ENCODE measurements at places on chromosomes 3 and 15.

GRCh38 chr3:120469440-120469839 lies 18.6 kb upstream of the FSTL1 start:
- DNase-seq: no peak

DNA sequence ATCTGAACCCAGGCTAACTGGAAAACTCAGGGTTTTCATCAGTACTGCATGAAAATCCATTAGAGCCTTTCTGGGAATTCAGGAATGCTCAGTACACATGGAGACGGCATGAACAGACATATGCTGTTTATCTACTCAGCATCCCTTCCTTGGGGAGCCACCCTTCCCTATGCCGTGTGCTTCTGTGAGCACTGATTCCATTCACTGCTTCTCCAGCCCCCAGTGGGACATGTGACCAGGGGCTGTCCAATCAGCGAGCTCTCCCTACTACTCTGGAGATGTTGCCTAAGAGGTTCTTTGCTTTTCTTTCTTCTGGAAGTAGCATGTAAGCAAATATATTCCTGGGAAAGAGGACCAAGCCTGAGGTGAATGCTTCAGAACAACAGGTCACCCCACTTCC lies 5.6 kb upstream of the PCOLCE2 start:
- no peak for DNase-seq

DNA sequence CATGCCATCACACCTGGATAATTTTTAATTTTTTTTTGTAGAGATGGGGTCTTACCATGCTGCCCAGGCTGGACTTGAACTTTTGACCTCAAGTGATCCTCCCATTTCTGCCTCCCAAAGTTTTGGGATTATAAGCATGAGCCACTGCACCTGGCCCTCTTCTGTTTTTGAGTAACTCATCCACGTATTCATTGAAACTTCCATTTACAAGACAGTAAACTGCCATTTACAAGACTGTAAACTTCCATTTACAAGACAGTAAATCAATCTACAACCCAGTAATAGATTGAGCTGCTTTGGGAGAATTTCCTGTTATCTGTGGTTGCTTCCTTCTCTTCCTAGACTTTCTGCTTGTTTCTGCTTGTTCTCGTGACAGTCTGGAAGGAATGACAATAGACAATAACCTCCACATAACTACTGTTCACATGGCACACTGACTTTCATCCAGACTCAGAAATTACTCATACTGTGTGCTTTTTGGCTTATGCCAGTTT lies 114.7 kb upstream of the CCNL1 start:
- no peak for DNase-seq

GRCh38 chr3:129961141-129961541 lies 13.4 kb upstream of the TRH start:
- DNase-seq: no peak

GRCh38 chr15:64044300-64045100 lies 1.8 kb downstream of the DAPK2 start:
- no peak for DNase-seq

- no peak for DNase-seq
Observed at GRCh38 chr3:79067734-79068133, 700.1 kb downstream of the ROBO1 start.

GRCh38 chr3:151923901-151924300 lies 50.5 kb downstream of the SUCNR1 start:
- DNase-seq: no peak

GRCh38 chr3:152193673-152194267 lies 75.0 kb upstream of the MBNL1 start:
- no peak for DNase-seq

DNA sequence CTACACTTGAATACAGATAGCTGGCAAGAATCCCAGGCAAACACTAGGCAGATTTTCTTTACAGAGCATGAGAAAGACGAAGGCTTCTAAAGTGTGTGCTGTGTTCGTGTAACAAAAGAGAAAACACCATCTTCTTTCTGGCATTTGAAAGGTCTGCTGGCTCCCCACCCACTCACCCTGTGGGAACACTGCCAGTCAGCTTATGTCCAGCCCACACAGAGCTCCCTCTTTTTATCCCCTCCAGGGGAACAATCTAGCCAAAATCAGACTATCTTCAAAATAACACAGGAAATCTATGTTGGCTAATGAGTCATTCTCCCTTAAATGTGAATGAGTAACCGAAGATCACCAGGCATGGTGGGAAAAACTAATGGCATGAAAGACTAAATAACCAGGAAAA lies 45.6 kb upstream of the PAQR5 start:
- no peak for DNase-seq

DNA sequence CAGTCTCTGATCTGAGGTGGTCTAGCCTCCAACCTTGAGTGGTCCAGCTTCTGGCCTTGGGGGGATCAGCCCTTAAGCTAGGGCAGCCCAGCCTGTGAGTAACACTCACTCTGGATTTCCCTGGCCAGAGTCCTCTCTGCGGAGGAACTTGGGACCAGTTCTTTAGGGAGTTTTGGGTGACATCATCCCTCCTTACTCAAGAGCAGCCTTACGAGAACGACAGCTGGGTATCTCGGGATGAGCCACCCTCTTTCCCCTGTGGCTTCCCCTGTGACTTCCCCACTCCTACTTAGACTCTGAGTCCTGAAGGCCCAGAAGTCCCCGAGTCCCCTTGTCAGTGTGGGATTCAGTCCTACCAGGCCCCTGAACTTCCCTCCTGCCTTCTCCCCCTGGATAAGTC lies 10.2 kb upstream of the PLXND1 start:
- DNase-seq: no peak

DNA sequence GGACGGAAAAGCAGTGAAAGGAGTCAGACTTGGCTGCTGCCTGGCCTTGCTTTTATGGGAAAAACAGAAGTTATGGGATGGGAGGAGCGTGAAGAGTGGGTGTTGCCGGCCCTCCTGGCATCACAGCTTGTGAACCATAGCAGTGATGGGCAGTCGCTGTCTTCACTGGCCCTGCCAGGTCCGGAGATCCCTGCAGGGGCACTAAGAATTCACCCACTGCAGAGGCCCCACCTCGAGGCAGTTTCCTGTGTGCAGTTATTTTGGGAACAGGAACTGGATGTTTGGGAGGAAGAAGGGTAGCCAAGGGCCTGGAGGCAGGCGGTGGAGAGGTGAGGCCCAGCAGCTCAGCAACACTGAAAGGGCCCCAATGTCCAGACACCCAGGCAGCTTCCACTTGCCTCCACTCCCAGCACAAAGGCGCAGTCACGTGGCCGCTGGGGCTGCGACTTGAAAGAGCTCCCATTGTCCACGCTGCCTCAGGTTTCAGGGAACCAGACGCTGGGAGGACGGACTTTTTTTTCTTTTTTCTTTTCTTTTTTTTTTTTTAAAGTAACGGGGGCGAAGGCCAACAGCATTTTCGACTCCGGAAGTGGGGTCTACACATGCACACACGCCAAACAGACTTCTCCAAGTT lies 255.6 kb downstream of the ZNF621 start:
- no peak for DNase-seq

- peak; percentile 77 for DNase-seq
Observed at GRCh38 chr3:183285828-183286457, 32.9 kb downstream of the B3GNT5 start.

DNA sequence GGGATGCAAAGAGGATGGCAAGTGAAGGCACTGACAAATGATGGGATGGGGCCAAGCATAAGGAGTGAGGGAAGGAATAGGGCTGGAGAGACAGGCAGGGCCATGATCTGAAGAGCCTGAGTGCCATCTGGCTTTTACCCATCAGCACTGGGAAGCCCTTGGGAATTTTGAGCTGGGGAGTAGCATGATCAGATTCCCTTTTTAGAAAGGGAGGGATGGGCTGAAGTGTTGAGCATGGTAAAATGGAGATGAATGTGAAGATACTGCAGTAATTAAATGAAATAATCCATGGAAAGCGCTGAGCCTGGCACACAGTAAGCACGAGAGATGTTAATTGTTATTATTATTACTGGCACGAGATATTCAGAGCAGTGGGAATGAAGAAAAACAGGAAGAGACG lies 9.9 kb downstream of the RBP1 start:
- DNase-seq: no peak

DNA sequence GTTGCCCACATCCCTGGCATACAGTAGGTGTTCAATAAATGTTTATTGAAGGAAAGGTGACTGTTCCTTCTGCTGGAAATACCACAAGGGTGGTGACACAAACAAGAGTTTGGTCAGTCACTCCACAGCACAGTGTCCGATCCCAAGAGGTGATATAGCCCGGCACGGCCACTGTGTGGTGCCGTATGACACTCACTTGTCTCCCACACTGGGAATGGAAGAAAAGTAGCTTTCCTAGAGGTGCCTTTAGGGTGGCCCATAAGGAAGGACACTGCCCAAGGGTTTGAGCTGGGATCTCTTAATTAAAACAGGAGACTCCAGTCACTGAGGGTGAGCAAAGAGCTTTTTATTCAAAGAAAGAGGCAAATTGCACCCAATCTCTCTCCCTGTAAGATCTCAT lies 40.5 kb downstream of the TGM4 start:
- DNase-seq: no peak

GRCh38 chr15:66803182-66803729 lies 101.2 kb downstream of the SMAD6 start:
- DNase-seq: no peak

- no peak for DNase-seq
Observed at GRCh38 chr15:95168951-95169431, 937.6 kb downstream of the MCTP2 start.

- DNase-seq: no peak
Observed at GRCh38 chr3:190491533-190492054, 22.3 kb upstream of the IL1RAP start.

GRCh38 chr15:34754674-34755418 lies at the start of gene GJD2:
GJD2 (minus strand) TSS chr15:34754998; CDS start chr15:34754488, 510 bp downstream.
- DNase-seq: no peak

- no peak for DNase-seq
Observed at GRCh38 chr15:65057549-65057940, 10.2 kb downstream of the RASL12 start.

- DNase-seq: no peak
Observed at GRCh38 chr15:77470235-77470634, 49.5 kb downstream of the HMG20A start.

DNA sequence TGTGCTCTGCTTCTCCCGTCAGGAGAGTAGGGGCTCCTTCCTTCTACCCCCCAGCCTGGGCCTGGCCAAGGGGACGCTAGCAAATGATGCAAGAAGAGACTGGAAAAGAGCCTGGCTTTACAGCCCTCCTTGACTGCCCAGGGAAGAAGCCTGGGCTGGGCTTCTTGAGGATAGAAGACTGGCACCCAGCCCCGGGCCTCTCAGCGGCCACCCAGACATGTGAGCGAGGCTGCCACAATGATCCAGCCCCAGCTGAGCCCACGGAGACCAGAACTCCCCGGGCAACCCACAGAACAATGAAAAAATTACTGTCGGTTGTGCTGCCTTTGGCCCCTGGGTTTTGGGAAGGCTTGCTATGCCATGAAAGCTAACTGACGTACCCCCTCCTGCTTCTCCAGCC lies 100.6 kb upstream of the PRR20G start:
- DNase-seq: no peak

GRCh38 chr3:5423076-5423475 lies 235.6 kb downstream of the EDEM1 start:
- DNase-seq: no peak
